ENCODE measurements at places on chromosomes 2 and 18.

GRCh38 chr2:104052356-104052755 is 801.6 kb upstream of the POU3F3 start:
- no peak for DNase-seq

- peak; percentile 6 for DNase-seq
Measured at GRCh38 chr2:190382851-190383250, 25.3 kb upstream of the MFSD6 start.

DNA sequence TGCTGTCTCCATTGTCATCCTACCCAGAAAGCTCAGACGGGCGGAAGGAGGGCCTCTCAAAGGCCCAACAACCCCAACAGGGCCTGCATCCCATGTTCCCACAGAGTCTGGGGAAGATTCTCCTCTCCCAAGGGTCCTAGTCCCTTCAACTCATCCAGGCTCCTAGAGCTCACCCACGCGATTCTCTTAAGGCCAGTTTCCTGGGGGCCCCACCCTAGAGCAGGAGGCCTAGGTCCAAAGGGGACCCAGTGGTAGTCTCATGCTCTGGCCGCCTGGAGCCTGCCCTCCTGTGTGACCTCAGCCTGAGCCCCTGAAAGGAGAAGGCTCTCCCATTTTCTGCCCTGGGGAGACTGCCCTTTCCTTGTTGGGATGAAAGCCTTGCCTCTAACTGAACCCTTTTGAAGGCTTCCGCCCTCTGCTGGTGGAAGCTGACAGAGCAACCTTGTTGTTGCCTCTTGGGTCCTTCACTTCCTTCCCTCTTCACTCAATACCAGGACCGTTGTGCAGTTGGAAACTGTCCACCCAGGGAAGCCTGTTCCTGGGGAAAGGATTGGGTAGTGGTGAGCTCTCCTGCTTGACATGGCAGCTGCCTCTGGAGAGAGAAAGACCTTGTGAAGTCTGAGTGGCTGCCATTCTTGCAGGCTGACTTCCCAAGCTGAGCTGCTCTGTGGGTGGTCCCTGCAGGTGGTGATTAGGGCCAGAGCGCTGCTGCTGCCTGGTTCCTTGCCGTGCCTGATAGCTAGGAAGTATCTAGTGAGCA is 86.0 kb upstream of the ALPP start:
- no peak for DNase-seq

DNA sequence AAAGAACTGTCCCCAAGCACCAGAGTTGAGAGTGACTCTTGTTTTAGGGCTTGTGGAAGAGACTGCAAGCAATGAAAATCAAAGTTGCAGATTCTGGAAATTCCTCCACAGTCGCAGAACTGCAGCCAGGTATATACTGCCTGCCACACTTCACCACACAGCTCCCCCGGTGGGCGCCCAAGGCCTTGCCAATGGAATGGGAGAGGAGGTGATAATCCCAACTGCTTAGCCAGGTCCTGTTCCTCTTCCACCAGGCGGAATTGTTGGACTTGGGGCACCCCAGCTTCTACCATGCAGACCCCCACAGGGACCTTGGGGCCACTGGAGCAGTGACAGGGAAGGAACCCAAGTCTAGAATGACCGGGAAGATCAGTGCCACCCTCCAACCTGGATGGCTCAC is 4.8 kb upstream of the PDIA6 start:
- no peak for DNase-seq

GRCh38 chr2:224039080-224039769 is at the start of gene SERPINE2:
Gene SERPINE2, minus strand, starts transcription at chr2:224039286. Its CDS starts 37,386 bp downstream, at chr2:224001900.
- DNase-seq, result no peak

- DNase-seq, result no peak
Measured at GRCh38 chr2:11158916-11159573, 3.8 kb downstream of the SLC66A3 start.

DNA sequence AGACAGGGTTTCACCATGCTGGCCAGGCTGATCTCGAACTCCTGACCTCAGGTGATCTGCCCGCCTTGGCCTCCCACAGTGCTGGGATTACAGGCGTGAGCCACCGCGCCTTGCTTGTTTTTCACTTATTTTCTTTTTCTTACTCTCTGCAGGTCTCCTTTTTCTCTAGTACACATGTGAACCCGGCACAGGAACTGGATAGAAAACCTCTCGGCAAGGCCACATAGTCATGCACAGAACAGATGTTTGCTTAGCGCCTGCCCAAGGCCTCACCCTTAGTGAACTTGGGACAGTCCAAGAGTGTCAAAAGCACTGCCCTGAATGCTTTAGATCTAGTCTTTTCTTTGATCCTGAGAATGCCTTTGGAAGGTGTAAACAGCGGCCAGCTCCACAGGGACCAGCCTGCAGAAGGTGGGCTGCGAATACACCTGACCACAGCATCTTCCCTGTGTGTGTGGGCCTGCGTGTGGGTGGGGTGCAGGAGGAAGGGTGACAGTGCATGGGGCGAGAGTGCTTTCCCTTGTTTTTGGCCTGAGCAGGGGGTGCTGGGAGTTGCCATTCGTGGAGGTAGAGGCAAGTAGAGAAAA is 27.0 kb downstream of the IMPA2 start:
- no peak for DNase-seq

GRCh38 chr2:201781557-201782051 is 871 bp upstream of the ALS2 start:
- DNase-seq, result peak; percentile 20

- no peak for DNase-seq
Measured at GRCh38 chr2:65278531-65278981, 50.9 kb downstream of the ACTR2 start.

GRCh38 chr2:37827455-37827854 is 97.6 kb upstream of the RMDN2 start:
- no peak for DNase-seq

- DNase-seq, result no peak
Measured at GRCh38 chr2:74550231-74550630, 3.5 kb downstream of the LOXL3 start.

DNA sequence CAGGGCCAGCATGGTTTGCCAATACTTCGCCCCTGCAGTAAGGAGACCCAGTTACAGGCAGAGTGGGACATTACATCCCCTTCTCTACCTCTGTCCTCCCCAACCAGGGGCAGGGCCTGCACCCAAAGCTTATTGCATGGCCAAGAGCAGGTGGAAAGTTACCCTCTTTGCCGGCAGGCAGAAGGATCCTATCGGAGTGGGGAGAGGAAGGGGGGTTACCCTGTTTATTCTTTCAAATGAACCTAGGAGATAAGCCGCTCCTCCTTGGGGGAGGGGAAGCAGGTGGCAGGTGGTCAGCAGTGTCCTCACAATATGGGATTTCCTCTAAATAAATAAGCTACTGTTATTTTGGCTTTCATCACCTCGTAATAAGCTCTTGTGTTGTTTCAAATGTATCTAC is 53.9 kb downstream of the SPATS2L start:
- DNase-seq, result no peak

DNA sequence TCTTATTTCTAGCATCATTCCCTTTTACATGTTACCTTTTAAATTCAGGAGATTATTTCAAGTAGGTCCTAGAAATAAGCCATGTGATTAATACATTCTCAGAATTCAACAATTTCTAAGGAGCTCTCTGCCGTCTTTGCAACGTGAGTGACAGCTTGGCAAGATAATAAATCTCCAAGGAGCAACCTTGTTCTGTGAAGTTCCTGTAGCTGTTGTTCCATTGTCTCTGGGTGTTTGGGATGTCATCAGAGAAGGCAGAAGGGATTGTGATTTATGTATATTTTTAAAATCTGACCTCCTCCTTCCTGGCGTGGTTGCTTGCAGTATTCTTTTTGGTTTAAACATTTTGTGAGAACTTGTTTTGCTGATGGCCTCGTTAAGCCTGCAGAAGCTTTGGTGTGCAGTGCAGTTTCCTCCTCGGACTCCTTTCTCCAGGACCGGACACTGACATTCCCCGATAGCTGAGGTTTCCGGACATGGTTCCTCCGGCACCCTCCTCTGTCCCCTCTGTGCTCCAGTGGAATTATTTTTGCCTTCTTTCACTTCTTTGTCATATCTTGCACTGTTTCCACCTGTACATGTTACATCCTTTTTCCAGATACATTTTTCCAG is 33.7 kb downstream of the RAMP1 start:
- DNase-seq, result no peak

- DNase-seq, result no peak
Measured at GRCh38 chr2:212428681-212429478, 109.7 kb downstream of the ERBB4 start.

DNA sequence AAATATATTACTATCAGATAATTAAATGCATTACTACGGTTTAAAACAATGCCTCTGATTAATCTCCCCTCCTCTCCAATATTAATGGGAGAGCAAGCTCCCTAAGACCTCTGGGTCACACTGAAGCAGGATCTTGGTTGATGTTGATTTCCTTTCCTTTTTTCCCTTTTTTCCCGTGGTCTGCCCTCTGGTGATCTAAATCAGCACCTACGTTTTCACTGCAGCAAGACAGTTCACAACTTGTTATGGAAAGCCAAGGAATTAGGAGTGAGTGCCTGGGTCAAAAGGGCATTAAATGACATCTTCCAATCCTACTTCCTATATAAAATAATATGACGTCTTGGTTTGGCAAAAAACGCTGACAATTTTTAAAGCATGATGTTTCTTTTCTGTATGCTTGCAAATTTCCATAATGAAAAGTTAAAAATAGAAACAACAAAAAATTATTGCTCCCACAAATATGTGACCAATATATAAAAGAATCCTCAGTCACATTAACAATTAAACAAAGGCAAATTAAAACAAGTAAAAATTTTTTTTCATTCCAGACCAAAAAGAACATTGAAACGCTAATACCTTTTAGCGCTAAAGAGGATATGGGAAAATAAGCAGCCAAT is 7.9 kb upstream of the CFAP36 start:
- DNase-seq, result no peak

GRCh38 chr2:98388601-98389250 is 42.5 kb downstream of the CNGA3 start:
- no peak for DNase-seq

GRCh38 chr2:224442071-224442967 is 40.4 kb upstream of the FAM124B start:
- DNase-seq, result no peak

- no peak for DNase-seq
Measured at GRCh38 chr2:14619441-14619840, 13.1 kb upstream of the LRATD1 start.

DNA sequence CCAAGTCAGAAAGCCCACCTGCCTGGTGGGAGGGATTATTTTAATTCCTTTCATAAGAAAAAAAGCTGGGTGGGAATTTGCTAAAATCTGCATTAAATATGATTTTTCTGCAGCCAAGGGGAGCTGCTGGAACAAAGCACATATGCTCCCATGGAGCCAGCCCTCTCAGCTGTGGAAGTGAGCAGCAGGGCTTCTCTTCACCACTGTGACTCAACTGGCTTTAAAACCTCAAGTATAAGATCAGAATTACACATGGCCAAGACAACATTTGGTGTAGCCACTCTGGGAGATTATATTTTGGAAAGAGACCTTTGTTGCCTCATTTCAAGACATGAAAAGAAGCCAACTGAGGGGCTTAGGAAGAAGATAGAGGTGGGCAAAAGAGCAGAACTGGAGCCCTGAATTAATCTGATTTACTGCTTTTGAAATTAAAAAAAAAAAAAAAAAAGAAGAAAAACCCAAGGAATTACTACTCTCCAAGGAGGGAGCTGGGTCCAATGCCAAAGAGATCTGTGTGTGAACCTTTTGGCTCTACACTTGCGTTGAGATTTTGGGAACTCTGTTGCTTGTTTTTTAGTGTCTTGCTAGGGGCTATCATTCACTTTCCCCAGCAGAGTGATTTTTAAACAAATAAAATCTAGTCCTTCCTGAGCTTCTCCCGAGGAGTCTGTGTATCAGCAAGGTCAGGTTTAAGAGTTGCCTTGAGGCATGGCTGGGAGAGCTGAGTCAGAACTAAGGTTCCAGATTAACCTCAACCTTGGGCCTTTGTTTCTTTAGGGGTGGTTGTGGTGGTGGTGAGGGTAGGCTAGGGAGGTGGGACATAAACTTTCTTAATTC is 6.0 kb downstream of the LHCGR start:
- DNase-seq, result no peak

- DNase-seq, result no peak
Measured at GRCh38 chr18:9846162-9846925, 39.4 kb upstream of the TXNDC2 start.

- no peak for DNase-seq
Measured at GRCh38 chr2:219081701-219082331, 21.1 kb upstream of the IHH start.

GRCh38 chr18:74806073-74806472 is 208.4 kb downstream of the ZNF407 start:
- no peak for DNase-seq

- no peak for DNase-seq
Measured at GRCh38 chr2:134436706-134437105, 182.8 kb downstream of the MGAT5 start.

DNA sequence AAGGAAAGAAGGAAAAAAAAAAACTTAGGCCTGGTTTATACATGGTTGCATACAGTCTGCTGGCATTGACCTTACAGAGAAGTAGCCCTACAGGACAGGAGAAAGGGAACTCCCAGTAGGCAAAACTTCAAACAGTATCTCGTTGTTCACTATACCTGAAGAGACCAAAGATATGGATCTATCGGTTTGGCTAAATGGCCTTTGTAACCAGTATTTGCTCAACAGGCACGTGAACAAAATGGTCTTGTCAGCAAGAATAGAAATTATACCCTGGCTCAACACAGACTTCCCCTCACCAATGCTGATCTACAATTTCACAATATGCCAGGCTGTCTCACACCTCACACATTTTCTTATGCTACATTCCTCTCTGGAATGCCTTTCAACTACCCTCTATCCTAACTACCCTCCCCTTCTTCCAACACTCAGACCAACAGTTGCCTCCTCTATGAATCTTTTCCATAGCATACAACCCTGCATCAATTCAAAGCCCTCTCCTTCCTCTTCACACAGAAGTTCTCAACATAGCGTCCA is 13.7 kb downstream of the HYCC2 start:
- DNase-seq, result no peak

- DNase-seq, result no peak
Measured at GRCh38 chr18:70489986-70490933, 201.4 kb downstream of the SOCS6 start.

DNA sequence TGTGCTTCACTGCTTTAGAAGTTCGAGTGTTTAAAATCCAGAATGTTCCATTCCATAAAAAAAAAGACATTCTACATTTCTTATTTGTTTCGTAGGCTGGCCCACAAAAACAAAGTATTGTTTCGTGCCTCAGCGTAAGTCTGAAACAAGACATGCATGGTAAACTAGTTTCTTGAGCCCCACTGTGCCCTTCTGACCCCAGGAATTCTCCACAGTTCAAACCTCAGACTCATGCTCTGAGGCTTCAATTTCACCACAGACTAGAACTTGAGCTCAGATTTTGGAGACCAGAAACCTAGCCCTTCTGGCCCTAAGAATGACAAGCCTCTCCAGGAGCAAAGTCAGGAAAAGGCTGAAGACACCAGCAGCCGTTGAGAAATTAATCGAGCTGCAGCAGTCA is 151.5 kb downstream of the SLC8A1 start:
- DNase-seq, result no peak

DNA sequence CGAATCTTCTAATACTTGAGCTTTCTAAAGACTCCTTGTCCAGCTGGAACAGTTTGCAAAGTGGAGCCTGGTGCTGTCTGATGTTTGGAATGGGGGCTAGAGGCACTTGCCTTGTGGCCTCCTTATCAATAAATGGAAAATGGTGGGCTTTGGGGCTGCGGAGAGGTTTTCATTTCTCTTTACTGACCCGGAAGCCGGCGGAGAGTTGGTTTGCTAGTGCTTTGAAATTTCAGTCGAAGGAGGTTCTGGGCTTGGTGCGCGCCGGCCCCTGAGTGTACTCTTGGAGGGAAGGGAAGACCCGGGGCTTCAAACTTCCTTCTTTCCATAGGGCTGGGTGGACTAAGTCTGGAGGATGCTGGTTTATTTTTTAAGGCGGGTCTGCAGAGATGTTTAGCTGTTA is 714 bp downstream of the RPIA start:
- DNase-seq, result no peak

GRCh38 chr18:52970686-52971085 is 630.7 kb downstream of the DCC start:
- no peak for DNase-seq
